Stimulated activated CD4-positive, alpha-beta T cell treated with anti-CD3 and anti-CD28 coated beads, Interleukin-1b, Interleukin-23, amount 100 ng/mL, for 1 hour (primary cell): ENCODE measurements at places on chromosomes 3 and 15.

DNA sequence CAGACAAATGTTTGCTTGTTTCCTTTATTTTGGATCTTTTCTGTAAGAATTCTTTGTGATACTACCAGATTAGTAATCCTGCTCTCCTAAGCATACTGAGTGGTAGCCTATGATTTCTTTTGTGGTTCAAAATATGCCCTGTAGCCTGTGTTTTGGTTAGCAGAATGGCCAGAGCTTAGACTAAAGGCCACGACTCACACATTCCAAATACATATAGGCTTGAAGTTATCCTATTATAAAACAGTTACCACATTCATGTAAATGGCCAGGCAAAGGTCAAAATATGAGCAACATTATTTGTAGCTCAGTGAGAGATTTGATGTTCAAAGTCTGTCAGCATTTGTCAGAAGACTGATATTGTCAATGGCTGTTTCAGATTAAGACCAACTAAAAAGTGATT lies 84.5 kb downstream of the MITF start:
- no peak for DNase-seq

GRCh38 chr3:34012102-34012461 lies 213.7 kb downstream of the PDCD6IP start:
- no peak for DNase-seq

DNA sequence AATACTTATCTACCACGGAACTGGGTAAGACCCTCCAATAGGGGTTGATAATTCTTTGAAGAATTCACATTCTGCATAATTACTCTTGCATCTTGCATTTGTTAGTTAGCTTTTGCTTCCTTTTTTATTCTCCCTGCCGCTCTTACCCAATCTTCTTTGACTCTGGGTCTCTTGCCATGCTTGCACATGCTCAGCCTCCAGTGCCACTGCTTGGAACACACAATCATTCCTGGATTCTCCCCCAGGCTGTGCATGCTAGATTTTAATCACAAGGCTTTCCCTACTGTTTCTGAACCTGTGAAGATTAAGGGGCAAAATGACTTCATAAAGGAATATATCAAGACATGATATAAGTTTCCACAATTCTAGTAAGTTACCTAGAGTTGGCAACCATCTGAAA lies 133.1 kb downstream of the IL1RAP start:
- DNase-seq = no peak

DNA sequence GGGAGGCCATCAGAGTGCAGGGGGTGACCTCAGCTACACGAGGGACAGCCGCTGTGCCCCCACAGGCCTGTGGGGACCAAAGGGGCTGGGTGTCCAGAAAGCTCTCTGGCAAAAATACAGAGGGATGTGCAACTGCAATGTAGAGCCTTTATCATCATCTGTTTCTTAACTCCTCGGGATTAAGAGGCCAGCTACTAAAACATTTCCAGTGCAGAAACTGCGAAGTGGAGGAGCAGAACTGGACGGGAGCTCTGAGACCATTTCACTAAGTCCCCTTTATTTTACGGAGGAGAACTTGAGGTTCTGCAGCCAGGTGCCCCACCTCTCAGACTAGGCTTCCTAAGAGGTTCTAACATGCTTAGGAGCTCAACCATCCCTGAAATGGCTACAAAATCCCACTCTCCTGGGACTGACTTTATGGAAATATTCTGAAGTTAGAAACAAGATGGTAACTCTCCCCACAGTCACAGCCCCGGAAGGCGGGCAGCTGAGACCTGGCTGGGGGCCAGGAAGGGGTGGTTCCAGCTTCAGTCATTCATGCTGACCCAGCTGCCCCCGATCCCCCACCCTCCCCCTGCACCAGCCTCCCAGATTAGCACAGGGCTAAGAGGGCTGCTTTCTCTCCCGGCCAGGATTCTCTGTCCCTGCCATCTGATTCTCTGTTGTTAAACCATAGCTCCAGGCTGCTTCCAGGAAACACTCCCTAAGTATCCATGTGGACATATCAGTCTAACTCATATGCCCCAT lies 40.3 kb downstream of the UMPS start:
- DNase-seq = no peak

DNA sequence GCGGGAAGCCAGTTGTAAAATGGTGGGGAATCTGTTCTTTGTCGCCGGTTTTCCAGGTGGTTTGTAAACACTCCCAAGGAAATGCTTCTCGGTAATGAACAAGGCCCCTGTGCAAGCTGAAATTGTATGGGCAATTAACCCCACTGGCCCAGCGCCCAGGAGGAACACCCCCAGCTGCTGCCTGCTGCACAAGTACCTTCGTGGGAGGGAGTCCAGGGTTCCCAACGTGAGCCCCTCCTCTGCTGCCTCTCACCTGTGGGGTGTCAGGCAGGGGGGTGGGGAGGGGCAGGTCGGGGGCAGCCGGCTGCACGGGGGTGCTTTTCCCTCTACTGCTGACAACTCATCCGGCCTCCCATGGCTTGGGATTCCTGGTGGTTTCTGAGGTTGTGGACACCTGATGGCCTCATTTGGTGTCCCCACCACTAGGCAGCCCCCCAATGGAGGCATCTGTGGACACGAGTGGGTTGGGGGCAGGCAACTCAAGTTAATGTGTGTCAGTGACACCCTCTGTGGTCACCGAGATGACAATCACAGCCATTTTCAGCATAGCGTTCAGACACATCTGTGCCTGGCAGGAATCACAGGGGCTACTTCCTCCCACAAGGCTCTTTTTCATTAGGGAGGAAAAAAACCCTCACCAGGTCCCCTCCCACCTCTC lies 35.6 kb upstream of the PRR23E start:
- DNase-seq = no peak

DNA sequence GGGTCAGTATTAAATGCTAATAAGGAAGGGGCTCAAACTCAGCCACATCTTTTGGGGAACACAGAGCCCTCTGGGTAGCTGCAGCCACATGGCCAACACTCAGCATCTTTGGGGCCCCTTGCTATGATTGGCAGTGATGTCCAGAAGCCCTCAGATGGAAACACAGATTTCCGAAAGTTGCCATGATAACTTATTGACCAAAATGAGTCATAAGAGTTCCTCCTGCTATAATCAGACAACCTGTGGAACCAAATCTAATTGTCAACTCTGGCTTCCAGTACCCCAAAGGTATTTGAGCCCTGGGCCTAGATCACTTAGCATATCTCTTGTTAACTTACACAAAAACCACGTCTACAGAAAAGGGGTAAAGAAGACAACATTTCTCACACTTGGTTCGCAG lies 392.2 kb downstream of the KCNH8 start:
- DNase-seq = no peak

DNA sequence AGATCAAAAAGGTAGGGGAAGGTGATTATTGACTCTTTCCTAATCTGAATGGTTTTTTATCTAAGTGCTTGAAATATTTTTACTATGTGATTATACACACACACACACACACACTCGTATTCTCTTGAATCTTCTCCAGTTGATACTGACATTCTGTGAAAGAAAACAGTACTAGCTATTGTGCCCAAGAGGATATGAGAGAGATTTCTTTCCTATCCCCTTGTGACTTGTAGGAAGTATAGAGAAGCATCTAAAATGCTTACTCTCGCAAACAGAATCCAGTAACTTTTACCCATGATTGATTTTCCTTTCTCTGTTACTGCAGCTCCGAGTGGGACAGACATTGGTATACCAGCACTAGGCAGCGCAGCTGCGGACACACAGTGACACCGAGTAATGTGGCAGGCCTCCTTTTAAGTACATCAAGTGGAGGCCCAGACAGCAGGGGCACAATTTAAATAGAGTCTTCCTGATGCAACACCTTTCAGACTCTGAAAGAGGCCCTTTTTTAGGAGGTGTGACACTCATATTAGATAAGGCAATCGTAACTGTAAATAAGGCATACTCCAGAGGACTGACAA lies 421.0 kb upstream of the CNTN4 start:
- no peak for DNase-seq

GRCh38 chr3:46672349-46672695 lies 21.2 kb downstream of the ALS2CL start:
- DNase-seq = no peak

DNA sequence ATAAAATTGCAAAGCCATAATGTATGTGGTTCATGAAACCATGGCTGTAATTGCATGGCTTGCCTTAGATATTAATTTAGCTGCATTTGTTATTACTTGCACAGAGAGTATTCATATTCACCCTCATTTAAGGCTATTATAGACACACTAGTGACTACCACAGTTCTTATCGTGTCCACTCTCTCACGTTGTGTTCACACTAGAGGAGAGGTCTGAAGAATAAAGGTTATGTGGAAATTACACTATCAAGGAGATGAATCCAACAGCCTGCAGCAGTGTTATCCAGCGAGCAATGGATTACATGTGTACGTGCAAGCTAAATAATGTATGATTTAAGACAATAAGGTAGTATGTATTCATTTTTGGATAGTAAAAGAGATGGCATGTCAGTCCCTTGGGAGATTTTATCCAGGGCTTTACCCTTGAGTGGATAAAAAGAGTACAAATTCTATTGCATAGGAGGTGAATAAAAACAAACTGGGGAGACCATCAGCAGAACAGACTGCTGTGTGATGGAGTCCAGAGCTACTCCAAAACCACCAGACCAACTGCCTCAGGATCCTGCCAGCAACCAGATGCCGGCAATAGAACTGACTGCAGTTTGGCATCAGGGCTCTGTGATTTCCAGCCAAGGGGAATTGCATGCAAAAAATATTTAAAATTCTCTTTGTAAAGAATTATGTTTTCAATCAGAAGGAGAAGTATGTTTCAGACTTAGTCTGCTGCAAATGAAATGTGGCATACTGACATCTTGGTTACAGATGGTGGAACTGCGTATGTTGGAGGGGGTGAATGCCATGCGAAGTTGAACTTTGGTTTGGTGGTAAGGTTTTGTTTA lies 146.6 kb downstream of the RBMS3 start:
- DNase-seq = no peak

DNA sequence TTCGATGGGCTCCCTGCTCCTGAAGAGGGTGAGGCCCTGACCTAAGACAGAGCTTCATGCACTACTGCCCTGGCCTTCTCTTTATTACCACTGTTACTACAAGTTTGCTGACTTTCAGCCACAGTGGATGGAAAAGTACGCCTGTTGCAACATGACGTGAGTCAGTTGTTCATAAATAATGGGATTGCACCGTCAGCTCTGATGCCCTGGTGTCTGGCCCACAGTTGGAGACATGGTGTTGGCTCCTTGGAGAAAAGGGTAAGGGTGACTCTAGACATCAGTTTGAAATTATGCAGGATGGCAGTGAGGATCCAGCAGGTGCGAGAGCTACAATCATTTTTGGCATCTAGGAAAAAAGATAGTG lies 5.5 kb downstream of the PAQR5 start:
- no peak for DNase-seq

- no peak for DNase-seq
Measured at GRCh38 chr3:95310560-95310959, 1247.7 kb downstream of the NSUN3 start.

GRCh38 chr3:40258555-40258954 lies 51.0 kb upstream of the EIF1B start:
- DNase-seq = no peak

DNA sequence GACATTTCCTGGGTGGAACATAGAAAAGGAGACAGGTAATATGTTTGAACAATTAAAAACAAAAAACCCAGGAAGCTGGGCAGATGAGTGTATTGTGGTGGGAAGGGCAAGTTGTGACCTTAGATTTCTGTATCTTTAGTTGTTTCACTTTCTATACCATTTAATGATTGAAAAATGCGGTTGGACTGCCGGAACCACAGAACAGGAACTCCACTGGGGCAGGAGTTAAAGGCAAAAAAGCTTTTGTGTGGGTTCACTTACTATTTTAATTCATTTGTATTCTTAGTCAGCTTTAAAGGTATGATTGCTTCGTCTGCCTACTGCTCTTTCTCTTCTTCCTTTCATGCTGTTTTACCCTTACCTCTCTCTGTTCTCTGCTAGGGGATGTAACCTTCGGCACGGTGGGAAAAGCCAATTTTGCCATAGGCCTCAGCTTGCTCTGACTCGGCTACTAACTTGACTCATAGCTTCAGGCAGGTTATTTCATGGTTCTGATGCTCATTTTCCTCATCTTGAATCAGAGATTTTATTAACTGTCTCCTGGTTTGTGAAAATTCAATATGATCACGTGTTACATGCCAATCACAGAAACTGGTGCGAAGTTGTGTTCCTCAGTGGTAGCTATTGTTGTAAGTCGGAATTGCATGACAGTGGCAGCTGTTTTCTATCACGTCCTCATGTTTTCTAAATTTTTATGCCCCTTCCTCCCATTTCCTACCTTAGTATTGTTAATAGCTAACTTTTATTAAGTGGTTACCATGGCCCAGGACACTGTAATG lies 1.6 kb upstream of the MCTP2 start:
- DNase-seq = peak; percentile 16

GRCh38 chr3:155391551-155391958 lies 98.1 kb upstream of the STRIT1 start:
- no peak for DNase-seq

DNA sequence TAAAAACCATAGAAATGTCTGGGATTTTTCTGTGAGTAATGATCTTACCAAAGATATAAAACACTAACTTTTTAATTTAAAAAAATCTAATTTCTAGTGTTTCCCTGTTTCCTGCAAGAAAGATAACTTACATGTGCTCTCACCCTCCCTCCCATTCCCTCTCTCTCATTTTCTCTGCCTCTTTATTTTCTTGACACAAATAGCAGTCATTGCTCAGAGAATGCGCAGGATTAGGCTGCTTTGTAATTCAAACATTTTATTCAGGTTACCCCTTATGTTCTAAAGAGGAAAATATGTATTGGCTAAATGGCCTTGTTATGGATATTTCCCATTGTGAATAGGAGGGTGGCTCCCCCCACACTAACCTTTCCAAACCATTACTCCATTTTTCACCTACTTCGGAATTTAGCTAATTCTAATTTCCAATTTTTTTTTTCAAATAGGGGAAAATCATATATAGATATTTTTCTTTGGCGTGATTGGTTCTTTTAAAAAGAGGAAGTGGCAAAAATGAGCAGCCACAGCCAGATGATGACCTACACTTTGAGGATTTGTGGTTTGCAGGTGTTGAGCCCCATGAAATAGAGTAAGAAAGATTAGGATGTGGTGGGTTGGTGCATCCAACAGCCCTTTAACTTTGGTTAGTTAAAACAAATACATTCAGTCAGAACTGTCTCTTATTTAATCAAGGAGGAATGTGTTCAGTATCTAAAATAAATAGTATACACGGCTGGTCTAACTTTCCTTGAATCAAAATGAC lies 554.4 kb downstream of the IGSF11 start:
- DNase-seq = no peak

DNA sequence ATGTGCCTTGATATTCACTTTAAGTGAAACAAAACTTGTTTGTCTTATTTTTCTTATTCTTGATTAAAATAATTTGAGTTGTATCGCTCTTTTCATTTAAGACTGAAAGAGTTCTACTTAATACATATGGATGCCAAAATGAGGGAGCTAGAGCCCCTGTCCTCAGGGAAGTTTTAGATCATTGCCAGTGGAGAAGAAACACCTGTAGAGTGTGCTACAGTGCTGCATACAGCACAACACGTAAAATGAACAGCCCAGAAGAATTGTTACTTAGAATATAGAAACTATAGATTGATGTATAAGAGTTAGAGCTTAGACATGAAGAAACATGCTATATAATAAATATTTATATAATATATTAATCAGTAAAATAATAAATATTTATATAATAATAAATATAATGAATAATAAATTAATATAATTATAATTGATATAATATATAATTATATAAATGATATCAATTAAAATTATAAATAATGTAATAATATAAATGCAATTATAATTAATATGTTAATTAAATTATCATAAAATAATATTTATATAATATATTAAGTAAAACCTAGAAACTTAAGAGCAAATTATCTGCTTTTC lies 1234.7 kb downstream of the ROBO2 start:
- DNase-seq = no peak

- DNase-seq = no peak
Measured at GRCh38 chr3:45078910-45079522, 52.9 kb downstream of the CLEC3B start.

- DNase-seq = no peak
Measured at GRCh38 chr15:74783072-74783807, 1.4 kb downstream of the CSK start.
